Muscle of back (tissue), 13 donors: ENCODE measurements at places on chromosomes 2 and 18. TPM values are rescaled to one million over a fixed set of nuclear protein-coding genes. Genes with fewer than 3 reads are reported as not detected.

MRO gene
- polyA plus RNA-seq, result 0.79 TPM

DNA sequence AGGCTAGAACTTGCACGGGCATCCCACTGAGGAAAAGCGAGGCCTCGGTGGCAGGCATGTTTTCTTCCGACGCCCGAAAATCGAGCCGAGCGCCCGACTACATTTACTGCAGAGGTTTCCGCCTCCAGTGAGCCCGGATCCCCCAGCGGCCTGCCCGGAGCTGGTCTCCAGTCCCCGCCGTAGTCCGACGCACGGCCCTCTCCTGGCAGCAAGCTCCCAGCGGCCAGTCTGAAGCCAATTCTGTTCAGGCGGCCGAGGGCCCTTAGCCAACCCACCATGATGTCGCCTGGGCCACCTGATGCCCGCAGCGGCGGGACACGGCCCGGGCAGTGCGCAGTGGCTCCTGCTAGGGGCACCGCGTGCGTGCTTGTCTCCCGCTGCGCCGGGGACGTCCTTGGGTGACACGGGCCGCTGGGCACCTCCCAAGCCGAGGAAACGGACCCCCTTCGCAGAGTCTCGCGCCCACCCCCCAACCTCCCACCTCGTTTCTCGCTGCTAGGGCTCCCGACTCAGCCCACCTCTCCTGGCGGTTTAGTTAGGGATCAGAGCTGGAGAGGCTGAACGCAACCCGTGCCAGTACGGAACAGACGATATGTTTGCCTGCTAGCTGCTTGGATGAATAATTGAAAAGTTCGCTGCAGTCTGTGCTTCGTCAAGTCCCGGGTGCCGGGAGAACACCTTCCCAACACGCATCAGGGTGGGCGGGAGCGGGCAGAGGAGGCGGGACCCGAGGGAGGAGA is 5.3 kb downstream of the ONECUT2 start:
- peak; percentile 9 for DNase-seq

NCK2 gene
- 90.4 TPM for polyA plus RNA-seq

GRCh38 chr2:221170548-221170947 is 401.6 kb downstream of the EPHA4 start:
- DNase-seq, result no peak

TXNDC2 gene
- 0.12 TPM for polyA plus RNA-seq

GRCh38 chr2:201835066-201835465 is 28.7 kb downstream of the CDK15 start:
- no peak for DNase-seq

DNA sequence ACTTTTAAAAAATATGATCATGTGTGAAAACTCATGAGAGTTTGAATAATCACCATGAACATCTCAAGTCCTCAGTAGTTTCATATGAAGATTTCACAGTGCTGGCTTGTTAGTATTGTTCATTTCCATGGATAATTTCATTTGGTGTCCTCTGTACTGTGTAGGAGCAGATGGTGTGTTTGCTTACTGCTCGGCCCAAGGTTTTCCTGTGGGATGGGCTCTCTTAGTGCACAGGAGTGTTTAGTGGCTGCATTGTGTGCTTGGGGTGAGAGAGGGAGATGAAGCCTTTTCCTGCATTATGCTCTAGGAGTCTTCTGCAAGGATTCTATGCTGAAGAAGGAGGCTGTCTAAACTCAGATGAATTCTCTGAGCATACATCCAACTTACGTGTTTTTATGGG is 270.6 kb downstream of the SOCS6 start:
- no peak for DNase-seq

DNA sequence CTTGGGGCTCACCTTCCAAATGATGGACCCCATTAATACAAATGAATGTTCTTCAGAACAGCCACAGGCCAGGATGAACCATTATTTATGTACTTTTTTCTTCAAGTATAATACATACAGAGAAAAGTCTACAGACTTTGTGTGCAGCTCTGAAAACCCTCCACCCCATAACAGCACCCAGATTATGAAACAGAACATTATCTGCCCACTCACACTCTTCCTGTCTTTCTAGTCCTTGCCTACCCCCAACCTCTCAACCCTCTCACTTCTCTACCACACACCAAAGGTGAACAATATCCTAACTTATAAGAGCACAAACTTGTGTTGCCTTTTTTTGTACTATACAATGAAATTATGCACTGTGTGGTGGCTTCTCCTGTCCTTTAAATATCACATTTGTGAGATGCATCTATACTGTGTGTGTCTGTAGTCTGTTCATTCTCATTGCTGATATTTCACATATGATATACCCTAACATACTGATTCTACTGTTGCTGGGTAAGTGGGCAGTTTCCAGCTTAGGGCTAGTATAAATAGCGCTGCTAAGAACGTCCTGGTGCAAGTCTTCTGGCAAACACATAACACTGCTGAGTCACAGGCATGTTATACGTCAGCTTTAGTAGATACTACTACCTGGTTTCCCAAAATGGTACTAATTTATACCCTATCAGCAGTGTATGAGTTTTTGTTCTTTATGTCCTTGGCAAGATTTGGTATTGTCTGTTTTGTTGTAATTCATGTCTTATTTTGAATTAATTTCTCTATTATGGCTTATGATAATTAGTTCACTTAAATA is 1.0 kb upstream of the NPHP1 start:
- no peak for DNase-seq

C2orf81 gene
- 1.7 TPM for polyA plus RNA-seq

GRCh38 chr2:45009928-45010701 is 863 bp upstream of the SIX2 start:
- peak; percentile 59 for DNase-seq

DNA sequence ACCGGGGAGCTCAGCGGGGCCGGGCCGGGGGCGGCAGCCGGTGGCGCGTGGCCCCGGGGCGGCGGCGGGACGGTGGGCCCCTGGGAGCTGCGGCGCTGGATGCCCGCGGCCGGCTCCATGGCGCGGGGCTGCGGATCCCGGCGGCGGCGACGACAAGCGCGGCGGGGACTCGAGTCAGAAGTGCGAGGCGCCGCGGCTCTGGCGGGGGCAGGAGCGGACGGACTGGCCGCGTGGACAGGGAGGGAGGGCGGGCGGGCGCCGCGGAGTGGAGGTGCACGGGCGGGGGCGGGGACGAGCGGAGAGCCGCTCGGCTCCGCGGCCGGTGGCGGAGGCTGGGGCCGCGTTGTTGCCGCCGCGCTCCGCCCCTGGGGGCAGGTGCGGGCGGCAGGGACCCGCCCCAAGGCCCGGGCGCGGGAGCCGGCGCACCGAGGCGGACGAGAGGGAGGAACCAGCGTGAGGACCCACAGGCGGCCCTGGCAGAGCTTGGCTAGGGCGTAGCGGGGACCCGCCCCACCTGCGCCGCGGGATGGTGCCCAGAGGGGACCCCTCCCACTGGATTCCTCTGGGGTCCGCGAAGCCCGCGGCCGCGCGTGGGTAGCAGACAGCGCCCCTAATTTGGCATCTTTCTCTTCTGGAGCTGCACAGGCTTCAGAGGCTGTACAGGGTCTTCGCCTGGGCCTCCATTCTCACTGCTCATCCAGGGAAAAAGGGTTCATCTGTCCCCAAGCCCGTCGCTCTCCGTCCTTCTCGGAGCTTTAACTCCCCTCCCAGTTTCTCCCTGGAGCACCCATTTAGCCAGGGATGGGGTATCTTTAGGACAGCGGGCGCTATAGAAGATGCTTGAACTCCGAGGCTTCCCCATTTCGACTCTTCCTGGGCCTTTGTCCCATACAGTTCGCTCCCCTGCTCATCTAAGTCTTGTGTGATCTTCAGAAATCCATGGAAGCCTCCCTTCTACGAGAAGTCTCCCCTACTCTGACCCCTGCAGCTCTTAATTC is at the start of gene TMEM163:
Gene TMEM163, minus strand, starts transcription at position 184 of the 998 bp plus-strand sequence.
- no peak for DNase-seq
